ENCODE measurements at places on chromosomes 4 and X. TPM values are rescaled to one million over a fixed set of nuclear protein-coding genes. Genes with fewer than 3 reads are reported as not detected.
A peak's percentile ranks its signal among the peaks of the same experiment; 100 is the strongest.

GRCh38 chrX:24839331-24839730 lies 145.6 kb downstream of the POLA1 start:
- DNase-seq, result no peak

TNMD gene
- not detected for total RNA-seq

DNA sequence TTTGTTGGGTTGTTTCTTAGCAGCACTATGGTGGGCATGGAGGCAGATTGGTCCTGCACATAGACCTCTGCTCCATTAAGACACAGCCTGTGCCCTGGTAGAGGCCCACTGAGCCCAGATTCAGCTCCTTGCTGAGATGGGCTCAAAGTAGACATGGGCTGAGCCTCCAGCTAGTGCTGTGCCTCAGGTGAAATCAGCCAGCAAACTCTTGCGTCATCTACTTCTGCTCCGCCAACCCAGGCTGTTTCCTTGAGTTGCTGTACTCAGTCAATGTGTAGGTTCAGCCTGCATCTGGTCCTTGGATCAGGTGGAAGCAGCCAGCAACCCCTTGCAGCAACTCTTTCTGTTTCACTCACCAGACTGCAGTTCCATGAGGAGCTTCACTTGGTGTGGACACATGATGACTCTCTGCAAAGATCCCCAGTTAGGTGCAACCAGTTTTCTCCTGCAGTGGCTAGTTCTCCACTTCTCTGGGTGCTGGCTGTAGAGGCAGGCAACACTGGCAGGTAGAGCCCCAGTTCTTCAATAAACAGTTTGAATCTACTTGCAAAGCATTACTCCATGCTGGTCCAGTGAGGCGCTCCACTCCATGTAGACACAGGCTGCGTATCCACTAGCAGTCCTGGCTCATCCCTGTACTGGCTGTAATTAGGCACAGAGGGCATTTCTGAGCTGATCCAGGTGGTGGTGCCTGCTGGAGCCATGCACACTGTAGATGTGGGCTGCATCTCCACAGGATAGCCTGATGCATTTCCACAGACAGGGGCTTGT lies 199.0 kb upstream of the MAMLD1 start:
- DNase-seq, result no peak

BST1 gene
- total RNA-seq, result 1.0 TPM

DNA sequence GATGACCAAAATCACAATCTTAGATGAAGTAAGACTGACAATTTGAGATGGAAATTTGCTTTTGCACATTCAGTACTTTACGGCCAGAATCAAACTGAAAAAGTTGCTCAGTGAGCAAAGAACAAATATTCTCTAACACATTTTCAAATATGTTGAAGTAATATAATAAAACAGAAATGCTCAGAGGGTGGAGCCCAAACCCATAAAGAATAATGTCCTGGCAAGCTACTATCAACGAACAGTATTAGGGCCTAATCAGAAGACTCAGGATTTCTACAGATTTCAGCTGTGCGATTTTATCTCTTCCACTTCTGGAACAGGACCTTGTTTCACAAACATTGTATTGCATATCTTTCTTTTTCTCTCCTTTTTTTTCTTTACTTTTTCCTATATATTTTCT lies 505.0 kb downstream of the TECRL start:
- no peak for DNase-seq

TLR3 gene
- 2.4 TPM for total RNA-seq

- no peak for DNase-seq
These were observed 122.5 kb downstream of the PTTG2 start for GRCh38 chr4:38082424-38083385.

DNA sequence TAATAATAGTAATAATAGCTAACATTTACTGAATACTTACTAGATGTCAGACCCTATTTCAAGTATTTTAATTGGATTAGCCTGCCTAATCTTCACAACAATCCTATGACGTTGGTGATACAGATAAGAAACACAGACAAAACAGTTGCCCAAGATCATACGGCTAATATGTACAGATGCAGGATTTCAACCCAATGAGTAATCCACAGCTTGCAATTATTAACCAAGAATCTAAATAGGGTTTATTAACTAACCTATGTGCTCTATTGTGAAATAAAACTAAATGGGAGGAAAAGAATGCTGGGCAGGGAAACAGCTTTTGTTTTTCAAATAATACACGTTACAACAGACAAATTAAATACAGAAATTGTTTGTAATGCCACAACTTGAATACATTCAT lies 23.4 kb downstream of the FBXO8 start:
- peak; percentile 49 for DNase-seq

DNA sequence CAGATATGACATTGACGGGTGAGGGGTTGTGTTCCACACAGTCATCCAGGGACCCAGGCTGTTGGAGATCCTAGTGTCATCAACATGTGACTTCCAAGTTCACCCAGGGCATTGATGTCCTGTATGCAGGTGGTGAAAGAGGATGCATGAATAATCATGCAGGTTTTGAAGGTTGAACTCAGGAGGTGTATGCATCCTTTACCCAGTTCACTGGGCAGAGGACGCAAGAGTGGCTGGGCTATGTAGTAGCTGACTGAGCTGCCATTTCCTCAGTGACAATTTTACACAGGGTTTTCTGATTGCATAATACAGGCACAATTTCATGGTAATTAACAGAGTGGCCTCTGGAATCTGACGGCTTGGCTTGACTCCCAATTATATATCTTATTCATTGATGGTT lies 323.0 kb downstream of the HS3ST1 start:
- DNase-seq, result no peak

GRCh38 chr4:89299153-89299791 lies 8.3 kb downstream of the GPRIN3 start:
- DNase-seq, result peak; percentile 50

GRCh38 chrX:15269120-15269519 lies 763 bp downstream of the ASB9 start:
- no peak for DNase-seq

- DNase-seq, result no peak
These were observed 132.1 kb upstream of the CXCL13 start for GRCh38 chr4:77473509-77473908.

DNA sequence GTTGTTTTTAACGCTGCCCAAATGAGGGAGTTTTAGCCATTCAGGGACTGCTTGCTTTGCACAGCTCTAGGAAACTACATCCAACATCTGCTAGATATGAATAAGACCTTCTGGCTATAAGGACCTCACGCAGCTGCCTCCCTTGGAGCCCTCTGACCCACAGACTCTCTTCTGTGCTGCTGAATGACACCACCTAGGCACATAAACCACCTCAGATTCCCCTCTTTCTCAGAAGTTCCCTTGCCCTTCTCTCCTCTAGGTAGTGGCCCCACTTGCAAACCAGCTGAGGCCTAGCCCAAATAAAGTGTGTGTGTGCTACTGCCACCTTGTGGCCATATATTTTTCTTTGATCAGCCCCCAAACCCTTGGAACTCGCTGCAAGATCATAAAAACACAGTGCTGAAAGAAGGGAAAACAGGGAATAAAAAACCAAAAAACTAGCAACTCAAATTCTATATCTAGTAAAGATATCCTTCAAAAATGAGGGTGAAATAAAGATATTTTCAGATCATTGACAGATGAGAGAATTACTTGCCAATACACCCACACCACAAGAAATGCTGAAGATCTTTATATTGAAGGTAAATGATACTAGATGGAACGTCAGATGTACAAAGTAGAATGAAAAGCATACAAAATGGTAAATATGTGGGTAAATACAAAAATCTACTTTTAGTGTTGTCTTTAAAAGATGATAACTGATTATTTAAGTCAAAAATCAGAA lies 265.9 kb downstream of the ADAMTS3 start:
- peak; percentile 43 for DNase-seq

GRCh38 chr4:17662694-17663093 lies 48.3 kb downstream of the MED28 start:
- DNase-seq, result no peak

XAGE3 gene
- not detected for total RNA-seq

GRCh38 chr4:19002170-19002569 lies 980.6 kb upstream of the LCORL start:
- DNase-seq, result no peak

DNA sequence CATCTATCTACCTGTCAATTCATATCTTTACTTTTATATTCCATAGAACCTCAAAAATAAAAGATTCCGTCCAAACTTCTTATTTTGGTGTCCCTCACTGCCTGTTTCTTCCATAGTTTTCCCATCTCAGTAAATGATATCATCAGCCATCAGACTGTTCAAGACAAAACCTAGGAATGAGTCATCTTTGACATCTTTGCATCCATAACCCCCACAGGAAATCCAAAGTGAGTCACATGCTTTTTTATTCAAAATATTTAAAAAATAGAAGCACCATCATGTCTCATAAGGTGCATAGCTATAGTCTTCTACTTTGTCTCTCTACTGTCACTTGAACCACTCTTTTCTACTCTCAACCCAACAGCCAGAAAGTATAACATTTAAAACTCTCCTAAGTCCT lies 29.9 kb upstream of the CXXC4 start:
- no peak for DNase-seq

MAGEA9B gene
- not detected for total RNA-seq

MAPK10 gene
- 19.8 TPM for total RNA-seq

GRCh38 chr4:55866973-55867574 lies 13.6 kb downstream of the EXOC1 start:
- peak; percentile 40 for DNase-seq

- DNase-seq, result no peak
These were observed 3.8 kb upstream of the MAGEA8 start for GRCh38 chrX:149877157-149877556.

UGT2B10 gene
- not detected for total RNA-seq

RNF175 gene
- total RNA-seq, result not detected

ENPEP gene
- 3.8 TPM for total RNA-seq
